ENCODE measurements at places on chromosomes 4 and X. TPM values are rescaled to one million over a fixed set of nuclear protein-coding genes. Genes with fewer than 3 reads are reported as not detected.

The USP11 gene
- 42.2 TPM for total RNA-seq

The C1QTNF7 gene
- 1.8 TPM for total RNA-seq

The CTSO gene
- 14.2 TPM for total RNA-seq

The ARSJ gene
- 2.4 TPM for total RNA-seq

The WDR17 gene
- 1.4 TPM for total RNA-seq

The CDS1 gene
- 0.29 TPM for total RNA-seq

The BST1 gene
- total RNA-seq, result 21.8 TPM

The IL1RAPL2 gene
- total RNA-seq, result not detected

Measured in mesenteric fat pad (tissue), 1 donor.